H9 (cell line): ENCODE measurements at places on chromosomes 7 and 10.

DNA sequence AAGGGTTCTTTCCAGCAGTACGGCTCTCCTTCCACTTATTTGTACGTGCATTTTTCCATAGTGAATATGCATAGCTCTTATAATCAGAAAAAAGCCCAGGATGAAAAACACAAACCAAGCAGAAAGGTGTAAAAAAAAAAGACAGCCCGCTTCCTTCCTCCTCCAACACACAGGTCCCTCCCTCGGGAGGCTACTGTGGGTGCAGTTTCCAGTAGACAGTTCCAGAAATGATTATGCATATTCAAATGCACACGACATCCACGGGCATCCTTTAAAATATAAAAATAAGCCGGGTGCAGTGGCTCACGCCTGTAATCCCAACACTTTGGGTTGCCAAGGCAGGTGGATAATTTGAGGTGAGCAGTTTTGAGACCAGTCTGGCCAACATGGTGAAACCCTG is 59.9 kb downstream of the TNRC18 start:
- no peak for DNase-seq

GRCh38 chr10:51950371-51950995 is 251.1 kb upstream of the CSTF2T start:
- DNase-seq: no peak

- DNase-seq: no peak
Observed at GRCh38 chr7:158702944-158703343, 1.7 kb downstream of the NCAPG2 start.

GRCh38 chr10:118967160-118967559 is 62.4 kb upstream of the NANOS1 start:
- peak; percentile 20 for DNase-seq

DNA sequence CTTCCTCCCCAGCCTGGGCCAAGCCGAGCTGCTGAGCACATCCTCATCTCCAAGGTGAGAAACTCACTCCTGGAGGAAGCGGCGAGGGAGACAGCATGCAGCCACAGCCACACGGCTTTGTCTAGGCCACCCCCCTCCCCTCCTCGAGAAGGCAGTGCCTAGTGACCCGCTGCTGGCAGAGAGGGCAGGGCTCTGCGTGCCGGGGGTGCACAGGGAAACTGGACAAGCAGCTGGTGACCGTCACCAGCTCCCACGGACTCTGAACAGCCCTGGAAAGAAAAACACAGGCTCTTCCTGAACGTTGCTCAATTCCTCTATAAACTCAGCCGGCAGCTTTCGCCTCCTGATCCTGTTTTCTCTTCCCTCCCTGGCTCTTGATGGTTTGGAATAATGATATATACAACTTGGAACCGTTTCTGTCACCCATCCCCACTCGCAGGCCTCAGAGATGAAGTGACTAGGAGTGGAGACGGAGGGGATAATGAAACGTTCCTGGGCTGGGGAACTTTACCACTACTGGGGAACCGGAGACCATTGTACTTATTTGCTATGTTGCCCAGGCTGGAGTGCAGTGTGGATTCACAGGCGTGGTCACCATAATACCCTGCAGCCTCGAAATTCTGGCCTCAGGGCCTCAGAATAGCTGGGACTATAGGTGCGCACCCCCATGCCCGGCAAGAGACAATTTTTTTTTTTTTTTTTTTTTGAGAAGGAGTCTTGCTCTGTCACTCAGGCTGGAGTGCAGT is 19.3 kb downstream of the PAPOLB start:
- DNase-seq: no peak

DNA sequence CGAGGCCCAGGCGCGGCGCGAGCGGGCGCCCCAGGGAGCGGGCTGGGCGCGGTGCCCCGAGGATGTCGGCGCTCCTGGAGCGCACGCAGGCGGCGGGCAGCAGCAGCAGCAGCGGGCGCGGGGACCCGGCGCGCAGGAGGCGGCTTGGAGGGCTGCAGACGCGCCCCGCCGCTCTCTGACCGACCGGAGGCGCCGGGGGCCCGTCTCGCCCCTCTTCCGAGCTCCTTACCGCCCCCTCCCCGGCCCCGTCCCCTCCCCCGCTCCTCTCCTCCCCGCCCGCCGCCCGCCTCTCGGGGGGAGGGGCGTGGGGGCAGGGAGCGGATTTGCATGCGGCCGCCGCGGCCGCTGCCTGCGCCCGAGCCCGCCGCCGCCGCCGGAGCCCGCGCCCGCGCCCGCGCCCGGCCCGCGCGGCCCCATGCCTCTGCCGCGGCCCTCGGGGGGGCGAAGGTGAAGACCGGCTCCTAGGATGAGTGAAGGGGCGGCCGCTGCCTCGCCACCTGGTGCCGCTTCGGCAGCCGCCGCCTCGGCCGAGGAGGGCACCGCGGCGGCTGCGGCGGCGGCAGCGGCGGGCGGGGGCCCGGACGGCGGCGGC is at the start of gene NRG3:
TSS of gene NRG3 (plus strand) at position 320 of the 592 bp plus-strand sequence.
- no peak for DNase-seq

DNA sequence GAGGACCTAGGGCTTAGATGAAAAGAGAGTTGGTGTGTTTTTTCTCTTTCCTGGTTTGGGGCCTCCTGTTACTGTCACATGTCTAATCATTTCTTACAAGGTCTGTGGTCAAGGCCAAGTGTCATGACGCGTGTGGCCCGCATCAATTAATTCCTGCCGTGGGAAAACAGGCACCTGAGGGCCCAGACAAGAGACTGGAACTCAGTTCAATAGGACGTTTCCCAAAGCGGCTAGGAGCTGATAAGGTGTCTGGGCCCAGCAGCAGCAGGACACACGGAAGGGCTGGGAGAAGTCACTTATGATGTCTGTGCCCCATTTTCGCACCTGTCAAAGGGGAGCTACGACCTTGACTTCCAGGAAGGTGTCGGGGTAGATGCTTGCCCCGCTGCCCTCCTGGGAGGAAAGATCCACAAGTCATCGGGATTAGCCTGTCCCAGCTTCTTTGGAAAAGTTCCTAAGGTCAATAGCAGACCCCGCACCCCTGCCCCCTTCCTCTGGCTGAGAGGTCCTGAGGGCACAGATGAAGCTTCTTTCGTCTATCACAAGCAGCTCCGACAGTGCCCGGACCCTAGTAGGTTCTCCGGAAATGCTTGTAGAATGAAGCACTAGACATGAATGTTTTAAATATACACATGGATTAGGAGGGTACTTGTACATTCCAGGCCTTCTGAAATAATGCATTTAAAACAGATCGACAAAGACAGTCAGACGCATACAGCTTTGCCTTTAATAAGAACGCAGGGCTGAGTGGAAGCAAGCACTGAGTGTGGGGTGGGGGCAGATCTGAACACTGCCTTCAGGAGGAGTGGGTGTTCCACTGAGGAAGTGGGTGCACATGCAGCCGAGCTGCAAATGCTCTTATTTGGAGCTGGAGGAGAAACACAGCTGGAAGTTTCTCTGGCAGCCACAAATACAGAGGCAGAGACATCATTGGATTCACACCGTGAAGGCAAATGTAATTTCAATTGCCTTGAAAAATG is 237.5 kb upstream of the GRB10 start:
- DNase-seq: no peak

GRCh38 chr7:71668572-71668971 is 536.6 kb downstream of the GALNT17 start:
- DNase-seq: no peak

DNA sequence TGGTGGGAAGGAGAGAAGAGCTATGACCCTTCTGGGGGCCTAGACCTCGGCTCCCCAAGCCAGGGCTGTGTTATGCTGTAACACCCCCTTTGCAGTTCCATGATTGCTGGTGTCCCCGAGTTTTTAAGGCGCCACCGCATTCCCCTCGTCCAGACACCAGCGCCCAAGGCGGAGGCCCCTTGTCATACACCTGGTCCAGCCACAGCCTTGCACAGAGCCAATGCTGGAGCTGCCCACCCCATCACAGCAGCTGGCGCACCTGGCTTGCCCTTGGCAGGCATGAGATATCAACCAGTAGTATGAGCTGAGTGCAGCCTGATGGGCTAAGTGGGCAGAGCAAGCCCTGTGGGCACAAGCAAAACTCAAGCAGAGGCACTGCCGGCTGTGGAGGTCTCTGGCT is 209.4 kb downstream of the SORCS1 start:
- no peak for DNase-seq

DNA sequence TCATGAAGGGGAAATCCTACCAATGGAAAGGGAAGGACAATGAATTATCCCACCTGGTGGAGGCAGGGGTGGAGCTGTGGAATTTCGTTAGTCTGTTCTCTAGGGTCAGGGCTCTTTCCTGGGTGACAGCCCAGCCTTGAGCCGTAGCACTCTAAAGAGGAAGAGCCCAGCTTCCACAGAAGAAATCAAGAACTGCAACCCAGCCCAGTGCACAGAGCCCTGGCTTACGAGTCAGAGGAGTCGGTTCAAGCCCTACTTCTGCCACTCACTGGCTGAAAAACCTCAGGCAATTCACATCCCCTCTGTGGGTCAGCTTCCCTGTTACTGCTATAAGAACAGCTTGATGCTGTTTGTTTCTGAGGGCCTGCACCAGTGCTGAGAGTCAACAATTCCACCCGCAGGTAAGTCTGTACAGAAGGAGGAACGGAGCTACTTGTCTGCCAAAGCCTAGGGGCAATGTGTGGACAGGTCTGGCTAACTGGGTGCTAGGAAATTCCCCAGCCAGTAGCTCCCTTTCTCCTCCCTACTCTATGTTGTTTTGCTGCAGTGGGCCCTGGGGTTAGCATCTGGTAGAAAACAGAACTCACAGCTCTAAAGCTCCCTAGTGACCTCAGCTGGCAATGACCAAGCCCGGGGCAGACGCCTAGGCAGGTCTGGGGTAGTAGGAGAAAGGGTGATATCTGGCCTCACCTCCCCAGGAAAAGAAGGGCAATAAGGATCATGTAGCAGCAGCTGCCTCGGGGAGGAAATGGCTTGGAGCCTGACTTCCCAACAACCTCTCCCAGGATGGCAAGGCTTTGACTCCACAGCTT is 3.3 kb downstream of the AVPI1 start:
- DNase-seq: peak; percentile 49

- no peak for DNase-seq
Observed at GRCh38 chr7:134856091-134856490, 76.7 kb downstream of the CALD1 start.

DNA sequence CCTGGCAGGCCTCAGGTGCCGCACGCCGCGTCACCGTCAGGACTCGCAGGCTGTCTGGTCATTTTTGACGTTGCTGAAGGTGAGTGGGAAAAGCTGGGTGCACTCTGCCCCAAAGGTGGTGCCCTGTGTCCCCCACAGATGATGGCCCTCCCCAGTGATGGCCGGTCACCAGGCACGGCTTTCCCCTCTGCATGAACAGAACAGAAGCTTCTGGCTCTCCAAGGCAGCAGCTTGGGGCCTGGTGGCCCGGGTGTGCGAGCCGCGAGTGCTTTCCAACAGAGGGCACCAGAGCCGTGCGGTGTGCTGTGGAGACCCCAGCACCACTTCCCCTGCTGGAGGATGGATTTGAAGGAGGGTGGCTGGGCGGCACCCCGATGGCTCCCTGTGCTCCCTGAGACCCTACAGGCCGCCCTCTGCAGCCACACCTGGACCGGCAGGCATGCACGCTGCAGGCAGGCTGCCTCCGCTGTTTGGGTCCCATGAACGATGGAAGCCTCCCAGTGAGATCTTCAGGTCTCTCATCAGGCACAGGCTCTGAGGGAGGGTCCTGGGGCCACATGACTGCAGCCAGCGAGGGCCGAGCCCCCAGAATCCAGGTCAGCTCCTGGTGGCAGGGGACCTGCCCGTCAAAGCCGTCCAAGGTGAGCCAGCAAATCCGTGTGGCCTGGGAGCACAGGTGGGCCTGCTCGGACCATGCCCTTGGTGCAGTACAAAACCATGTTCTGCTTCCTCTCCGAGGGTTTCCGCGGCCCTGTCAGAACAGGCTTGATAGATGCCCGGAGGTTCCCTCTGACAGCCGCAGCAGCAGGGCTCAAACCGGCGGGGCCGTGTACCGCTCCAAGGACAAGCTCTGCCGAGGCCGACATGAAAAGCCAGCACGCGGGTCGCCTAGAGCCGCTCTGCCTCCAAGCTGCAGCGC is 195.4 kb downstream of the EBF3 start:
- DNase-seq: peak; percentile 82

- no peak for DNase-seq
Observed at GRCh38 chr10:29540016-29540415, 94.8 kb downstream of the SVIL start.
